ENCODE measurements at places on chromosomes 7 and 10.

GRCh38 chr10:5638494-5638893, 27.9 kb downstream of the ASB13 start:
- no peak for DNase-seq

GRCh38 chr10:11007476-11008020, 10.1 kb upstream of the CELF2 start:
- DNase-seq = no peak

GRCh38 chr10:22053048-22053447, 49.5 kb upstream of the DNAJC1 start:
- DNase-seq = no peak

DNA sequence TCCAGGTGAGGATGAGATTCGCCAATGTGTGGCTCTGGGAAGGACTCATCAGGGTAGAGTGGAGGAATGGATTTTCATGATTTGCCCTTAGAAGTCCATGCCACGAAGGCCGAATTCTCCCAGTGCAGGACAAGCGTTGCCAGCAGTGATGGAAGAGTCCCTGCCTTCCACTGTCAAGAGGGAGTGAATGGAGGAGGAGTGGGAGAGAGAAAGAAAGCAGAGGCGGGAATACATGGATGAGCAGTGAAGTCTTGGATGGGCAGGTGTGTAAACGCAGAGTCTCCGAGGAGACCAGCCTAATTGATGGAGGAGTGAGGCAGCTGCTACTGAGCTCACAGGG, 419.2 kb downstream of the GLRX3 start:
- DNase-seq = no peak
